Right ventricle myocardium inferior (tissue), 1 donor: ENCODE measurements at places on chromosomes 11 and 22. TPM values are rescaled to one million over a fixed set of nuclear protein-coding genes. Genes with fewer than 3 reads are reported as not detected.
A peak's percentile ranks its signal among the peaks of the same experiment; 100 is the strongest.

Gene NXPE1
- total RNA-seq: not detected

Gene CTSW
- total RNA-seq: 1.1 TPM

Gene TEX12
- total RNA-seq: 0.54 TPM

Gene GDPD4
- not detected for total RNA-seq

DNA sequence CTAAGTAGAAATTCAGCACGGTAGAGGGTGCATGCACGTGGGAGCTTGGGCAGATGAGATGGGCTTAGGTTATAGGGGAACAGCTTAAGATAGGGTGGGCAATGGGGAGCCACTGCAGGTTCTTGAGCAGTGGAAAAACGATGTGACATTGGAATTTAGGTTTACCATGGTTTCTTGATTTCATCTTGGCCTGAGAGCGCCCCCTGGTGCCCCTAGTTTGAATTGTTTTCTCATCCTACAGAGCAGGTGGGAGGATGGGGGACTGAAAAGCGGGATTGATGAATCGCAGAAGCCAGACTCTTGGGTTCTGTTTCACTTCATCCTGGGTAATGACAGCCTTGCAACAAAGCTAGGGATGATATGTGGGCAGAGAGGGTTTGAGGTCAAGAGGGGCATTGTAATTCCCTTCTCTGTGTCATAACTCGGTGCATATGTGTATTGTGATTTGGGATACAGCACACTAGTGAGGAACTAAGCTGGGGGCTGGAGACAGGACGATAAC lies 6.7 kb upstream of the MCAM start:
- DNase-seq: peak; percentile 85

- DNase-seq: no peak
These were observed 33.7 kb upstream of the APOBEC3A start for GRCh38 chr22:38923463-38924346.

DNA sequence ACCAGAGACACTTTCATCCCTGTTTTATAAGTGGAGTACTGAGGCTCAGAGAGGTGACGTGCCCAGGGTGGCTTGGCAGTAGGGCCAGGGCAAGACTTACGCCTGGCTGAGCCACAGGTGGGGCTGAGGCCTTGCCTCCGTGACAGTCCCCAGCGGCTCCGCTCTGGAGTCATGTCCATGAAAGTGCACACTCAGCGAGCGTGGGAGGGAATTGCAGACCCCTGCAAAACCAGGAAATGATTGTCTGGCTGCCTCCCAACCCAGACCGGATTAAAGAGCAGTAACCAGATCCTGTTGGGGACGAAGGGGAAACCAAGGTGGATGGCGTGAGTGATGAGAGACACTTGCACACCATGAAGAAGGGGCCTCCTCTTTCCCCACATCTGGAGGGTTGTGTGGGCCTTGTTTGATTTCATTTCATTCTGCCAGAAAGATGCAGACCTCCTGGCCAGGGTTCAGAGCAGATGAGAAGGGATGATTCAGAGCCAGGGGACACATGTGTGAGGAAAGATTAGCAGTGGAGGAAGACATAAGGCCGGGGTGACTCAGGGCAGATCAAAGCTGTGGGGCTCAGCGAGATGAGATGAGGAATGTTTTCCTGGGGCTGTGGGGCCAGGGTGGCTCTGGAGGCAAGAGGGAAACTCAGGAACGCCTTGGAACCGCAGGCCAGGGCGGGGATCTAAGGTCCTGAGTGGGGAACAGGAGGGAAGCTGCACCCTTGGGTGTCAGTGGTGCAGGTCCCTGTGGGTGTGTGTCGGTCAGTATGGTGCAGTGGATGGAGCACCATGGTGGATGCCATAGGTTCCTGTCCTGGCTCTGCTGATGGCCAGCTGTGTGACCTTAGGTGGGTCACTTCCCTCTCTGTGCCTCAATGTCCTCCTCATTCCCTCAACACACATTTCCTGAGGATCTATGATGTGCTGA lies 29.9 kb upstream of the LRRC32 start:
- DNase-seq: no peak

DNA sequence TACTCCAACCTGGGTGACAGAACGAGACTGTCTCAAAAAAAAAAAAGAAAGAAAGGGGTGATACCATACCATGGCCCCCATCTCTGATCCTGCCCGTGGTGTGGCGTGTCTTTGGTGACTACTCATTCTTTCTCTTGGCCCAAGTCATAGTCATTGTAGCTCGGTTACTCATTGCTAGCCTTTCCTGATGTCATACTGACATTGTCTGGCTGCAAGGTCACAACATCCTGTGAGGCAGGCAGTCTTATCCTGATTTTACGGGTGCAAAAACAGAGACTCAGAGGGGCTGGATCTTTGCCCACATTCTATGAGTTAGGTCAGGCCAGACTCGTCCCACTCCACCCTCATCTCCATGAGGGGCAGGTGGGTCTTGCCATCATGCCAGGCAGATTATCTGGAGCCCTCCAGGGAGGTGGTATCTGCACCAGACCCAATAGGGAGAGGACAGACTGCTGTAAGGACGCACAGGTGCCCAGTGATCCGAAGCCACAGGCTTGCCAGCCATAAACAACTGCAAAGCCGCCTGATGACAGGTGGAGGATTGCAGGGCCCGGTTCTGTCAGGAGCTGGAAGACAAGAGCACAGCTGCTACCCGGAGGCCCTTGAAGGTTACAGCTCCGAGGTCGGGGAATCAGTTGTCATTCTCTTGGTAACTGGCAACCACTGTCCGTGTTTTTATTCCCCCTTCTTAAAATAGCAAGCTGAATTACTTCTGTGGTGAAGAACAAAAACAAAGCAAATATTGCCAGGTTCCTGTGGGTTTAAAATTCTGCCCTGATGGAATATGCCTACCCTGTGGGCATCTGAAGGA lies 13.8 kb downstream of the TOM1 start:
- DNase-seq: peak; percentile 68

GRCh38 chr22:32985899-32986765 lies 72.0 kb downstream of the SYN3 start:
- DNase-seq: no peak

DNA sequence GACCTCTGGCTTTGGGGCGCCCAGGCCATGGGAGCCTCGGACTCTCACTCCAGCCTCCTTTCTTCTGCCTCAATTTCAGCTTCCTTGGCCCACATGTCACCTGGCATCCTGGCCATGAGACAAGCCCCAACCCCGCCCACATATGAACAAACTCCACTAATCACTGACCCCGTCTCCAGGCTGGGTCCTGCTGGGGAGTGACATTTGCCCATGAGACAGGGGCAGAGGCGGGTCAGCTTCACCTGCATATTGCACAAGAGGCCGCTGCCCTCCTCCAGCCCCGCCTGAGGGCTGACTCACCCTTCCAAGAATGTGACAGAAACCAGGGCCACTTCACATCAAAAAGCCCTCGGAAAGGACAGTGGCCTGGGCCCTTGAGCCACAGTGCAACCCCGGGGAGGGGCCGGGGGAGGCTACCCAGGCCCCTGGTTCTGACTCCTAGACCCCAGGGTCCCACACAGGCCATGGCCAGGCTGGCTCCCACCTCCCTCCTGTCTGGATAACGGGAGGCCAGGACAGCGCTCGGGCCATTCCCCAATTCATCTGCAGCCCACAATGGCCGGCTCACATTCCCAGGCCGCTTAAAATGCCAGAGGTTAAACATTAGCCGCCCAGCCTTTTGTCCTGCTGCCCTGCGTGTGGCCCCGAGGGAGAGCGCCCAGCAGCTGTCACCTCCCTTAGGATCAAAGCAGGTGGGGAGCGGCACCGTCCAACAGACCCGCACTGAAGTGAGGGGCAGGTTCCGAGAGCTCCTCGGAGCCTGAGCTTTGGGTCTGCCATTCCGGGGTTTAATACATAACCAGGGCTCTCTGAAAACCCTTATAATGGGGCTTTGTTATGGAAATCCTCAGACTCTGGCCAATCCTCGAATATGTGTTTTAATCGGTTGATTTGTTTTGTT lies 42.3 kb downstream of the TRMU start:
- peak; percentile 32 for DNase-seq

GRCh38 chr11:95067039-95067840 lies 521 bp downstream of the SRSF8 start:
- peak; percentile 91 for DNase-seq

DNA sequence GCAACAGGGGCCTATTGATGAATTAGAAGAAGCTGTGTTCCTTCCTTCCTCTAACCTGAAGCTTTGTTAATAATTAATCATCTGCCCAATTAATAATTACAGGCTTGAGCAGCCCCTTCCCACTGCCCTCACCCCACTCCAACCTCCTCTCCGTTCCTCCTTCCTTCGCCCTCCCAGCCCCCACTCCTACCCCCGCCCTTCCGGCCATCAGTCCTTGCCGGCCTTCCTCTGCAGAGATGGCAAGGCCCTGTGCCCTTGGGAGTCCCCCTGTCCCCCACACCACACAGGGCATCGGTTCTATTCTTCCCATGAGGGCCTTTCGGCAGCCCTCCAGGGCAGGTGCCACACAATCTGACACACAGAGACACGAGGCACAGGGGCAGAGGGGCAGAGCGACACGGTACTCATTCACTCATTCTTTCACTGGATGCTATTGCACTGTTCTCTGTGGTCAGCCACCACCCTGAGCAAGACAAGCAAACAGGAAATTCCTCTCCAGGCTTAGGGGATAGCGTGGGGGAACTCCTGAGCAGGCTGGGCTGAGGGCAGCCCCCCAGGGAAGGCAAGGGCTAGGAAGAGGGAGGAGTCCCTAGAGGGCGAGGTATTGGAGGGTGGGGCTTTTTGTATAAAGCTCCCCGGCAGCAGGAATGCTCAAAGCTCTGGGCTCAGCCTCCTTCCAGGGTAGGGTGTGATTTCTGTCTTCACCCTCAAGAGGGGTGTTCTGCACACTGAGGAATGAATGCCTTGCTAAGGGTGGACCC lies 14.7 kb downstream of the MGAT3 start:
- DNase-seq: no peak

GRCh38 chr22:43882122-43882767 lies 9.6 kb downstream of the PNPLA5 start:
- DNase-seq: no peak

DNA sequence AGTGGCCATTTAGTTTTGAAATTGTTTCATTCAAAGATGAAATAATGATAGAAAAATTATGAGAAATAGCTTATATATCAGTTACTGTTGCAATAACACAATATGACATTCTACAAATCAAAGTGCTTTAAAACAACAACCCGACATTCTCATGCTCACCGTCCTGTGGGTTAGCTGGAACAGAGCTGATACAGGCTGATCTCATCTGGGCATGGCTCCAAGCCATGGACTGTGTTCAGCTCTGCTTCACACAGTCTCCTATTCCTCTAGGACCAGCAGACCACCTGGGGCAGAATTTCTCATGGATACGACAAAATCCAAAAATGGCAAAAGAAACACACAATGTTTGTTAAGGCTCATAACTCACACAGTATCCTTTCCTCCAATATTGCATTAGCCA lies 178.6 kb downstream of the CNTN5 start:
- no peak for DNase-seq

DNA sequence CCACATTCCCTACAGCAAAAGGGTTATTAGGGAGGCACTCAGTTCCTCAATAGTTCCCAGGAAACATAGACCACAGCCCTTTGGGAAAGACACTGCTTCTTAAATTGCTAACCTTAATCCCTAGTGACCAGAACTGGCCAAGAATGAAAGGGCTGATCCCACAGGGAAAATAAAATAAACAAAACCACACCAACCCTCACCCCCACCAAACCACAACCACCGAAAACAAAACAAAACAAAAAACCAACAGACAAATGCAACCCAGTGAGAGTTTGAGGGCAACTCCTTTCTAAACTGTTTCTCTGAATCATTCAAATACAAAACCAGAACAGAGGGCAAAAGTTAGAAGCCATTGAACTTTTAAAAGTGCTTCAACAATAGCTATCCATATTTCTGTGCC lies 57.2 kb downstream of the NAV2 start:
- DNase-seq: no peak

GRCh38 chr22:44493206-44493605 lies 4.8 kb downstream of the RTL6 start:
- no peak for DNase-seq

GRCh38 chr11:120499859-120500258 lies 11.7 kb upstream of the GRIK4 start:
- no peak for DNase-seq

DNA sequence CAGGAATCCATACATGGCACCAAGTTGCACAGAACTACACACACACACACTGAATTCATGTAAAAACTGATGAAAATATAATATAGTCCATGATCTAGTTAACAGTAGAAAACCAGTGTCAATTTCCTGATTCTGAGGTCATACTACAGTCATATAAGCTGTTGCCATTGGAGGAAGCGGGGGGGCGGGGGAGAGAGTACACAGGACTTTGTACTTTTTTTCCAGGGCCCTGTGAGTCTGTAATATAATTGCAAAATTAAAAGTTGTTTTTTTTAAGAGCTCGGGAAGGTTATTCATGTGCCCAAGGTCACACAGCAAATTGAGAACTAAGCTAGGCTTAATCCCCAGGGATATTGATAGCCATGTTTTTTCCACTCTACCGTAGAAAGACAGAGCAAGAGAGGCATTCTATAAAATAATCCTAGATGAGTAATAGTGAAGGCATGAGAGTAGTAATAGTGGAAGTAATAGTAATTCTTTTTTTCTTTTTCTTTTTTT lies 312.3 kb downstream of the MN1 start:
- no peak for DNase-seq

DNA sequence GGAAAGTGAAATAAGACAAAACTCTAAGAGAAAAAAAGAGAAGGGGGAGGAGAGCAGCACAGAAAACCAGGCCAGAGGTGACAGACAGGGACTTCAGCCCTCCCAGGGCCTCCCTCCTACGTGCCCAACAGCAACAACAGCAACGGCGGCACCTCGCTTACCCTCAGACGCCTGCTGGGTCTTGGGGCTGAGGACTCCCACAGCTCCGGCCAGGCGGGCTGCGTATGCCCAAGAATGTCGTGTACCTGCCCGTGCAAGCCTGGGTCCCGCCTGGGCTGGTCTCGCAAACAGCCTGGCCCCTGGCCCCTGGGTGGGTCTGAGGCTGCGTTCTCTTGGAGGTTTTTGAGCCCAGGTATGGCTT lies 30.5 kb downstream of the ARAP1 start:
- DNase-seq: peak; percentile 73
